ENCODE measurements at places on chromosomes 5 and 9. TPM values are rescaled to one million over a fixed set of nuclear protein-coding genes. Genes with fewer than 3 reads are reported as not detected.

TRIM7 gene
- polyA plus RNA-seq, result not detected

ARSI gene
- not detected for polyA plus RNA-seq

NMUR2 gene
- not detected for polyA plus RNA-seq

PDCD1LG2 gene
- polyA plus RNA-seq, result not detected

RANBP17 gene
- not detected for polyA plus RNA-seq

FAM169A gene
- polyA plus RNA-seq, result 4.7 TPM

ZNF169 gene
- 4.8 TPM for polyA plus RNA-seq

C5 gene
- polyA plus RNA-seq, result 0.41 TPM

RGP1 gene
- polyA plus RNA-seq, result 9.1 TPM

SPATA31C1 gene
- not detected for polyA plus RNA-seq

FCN2 gene
- not detected for polyA plus RNA-seq

OR2K2 gene
- polyA plus RNA-seq, result not detected

IRX2 gene
- not detected for polyA plus RNA-seq

LHX3 gene
- not detected for polyA plus RNA-seq

PCDHB5 gene
- not detected for polyA plus RNA-seq

SPATA31D3 gene
- polyA plus RNA-seq, result not detected

IL9 gene
- not detected for polyA plus RNA-seq

TPPP gene
- 0.08 TPM for polyA plus RNA-seq

GKAP1 gene
- polyA plus RNA-seq, result 4.5 TPM

TSSK1B gene
- polyA plus RNA-seq, result not detected

CCL27 gene
- not detected for polyA plus RNA-seq

PCAT7 gene
- not detected for polyA plus RNA-seq

WNK2 gene
- polyA plus RNA-seq, result not detected

SCGB3A2 gene
- not detected for polyA plus RNA-seq

CXXC5 gene
- polyA plus RNA-seq, result 2.2 TPM

SETX gene
- polyA plus RNA-seq, result 32.0 TPM

PCDHGB7 gene
- not detected for polyA plus RNA-seq

TAF11L4 gene
- not detected for polyA plus RNA-seq

LMNB1 gene
- 10.5 TPM for polyA plus RNA-seq

Measured in naive thymus-derived CD4-positive, alpha-beta T cell (primary cell).